ENCODE measurements at places on chromosomes 6 and 20.

GRCh38 chr6:100116411-100117194, 122.6 kb upstream of the MCHR2 start:
- DNase-seq: no peak

DNA sequence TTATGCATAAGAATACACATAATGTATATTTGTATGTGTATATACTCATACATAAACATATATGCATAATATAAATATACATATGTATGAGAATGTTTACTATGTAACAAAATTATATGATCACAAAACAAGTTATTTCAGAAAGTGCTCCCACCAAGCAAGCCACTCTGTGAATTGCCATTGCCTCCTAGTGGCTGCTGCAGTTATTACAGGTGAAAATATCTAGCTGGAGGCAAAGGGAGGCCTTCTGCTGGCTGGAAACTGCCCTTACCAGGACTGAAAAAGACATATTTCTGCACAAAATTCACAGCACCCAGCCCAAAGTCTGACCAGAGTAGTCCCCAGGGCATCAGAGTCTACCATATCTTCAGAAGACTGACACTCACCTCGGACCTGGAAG, 14.4 kb upstream of the ADAM33 start:
- DNase-seq: no peak

DNA sequence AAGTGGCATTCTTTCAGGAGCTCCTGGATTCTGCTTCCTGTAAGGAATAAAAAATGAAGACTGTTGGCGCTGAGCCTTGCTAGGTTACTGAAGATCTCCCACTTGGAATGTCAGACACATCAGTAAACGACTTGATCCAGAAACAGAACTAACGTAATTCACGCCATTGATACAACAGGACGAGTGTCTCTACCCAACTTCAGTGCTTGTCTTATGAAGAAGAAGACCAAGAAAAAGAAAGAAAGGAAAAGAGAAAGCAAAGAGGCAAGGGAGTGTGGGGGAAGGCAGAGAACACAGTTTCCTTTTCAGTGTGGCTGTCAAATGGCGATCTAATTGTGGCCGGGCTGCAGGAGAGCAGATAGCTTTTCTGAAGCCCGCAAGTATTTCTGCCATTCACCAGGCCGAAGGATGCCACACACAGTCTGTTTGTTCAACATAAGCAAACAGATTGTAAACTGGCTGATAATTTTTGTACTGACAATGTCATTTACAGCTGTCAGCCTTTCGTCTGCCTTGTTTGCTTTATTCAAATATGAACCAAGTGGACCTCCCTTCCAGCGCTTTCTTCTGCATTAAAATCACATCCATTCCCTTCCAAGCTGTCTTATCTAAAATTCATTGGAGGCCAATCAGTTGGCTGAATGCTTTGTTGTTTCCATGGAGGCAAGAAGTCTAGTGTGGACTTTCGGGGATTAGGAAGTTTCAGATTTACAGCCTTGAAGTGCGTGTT, 180.6 kb downstream of the FOXA2 start:
- no peak for DNase-seq

GRCh38 chr6:138765896-138766655, 7.5 kb upstream of the CCDC28A start:
- no peak for DNase-seq

- no peak for DNase-seq
These were observed 178.6 kb downstream of the CDH26 start for GRCh38 chr20:60136645-60137401.

DNA sequence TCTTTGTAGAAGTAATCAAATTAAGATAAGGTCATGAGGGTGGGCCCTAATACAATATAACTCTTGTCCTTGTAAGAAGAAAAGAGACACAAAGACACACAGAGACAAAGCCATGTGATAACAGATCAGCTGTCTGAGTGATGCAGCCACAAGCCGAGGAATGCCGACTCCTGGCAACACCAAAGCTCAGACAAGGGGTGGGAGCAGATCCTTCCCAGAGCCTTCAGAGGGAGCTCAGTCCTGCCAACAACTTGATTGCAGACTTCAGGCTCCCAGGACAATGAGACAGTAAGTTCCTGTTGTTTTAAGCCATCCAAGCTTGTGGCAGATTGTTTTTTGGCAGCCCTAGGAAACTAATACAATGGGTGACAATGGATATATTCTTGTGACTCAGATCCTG, 325.0 kb upstream of the AGPAT4 start:
- DNase-seq: no peak

- DNase-seq: no peak
These were observed 268.4 kb downstream of the ADGRG6 start for GRCh38 chr6:142570221-142570671.

DNA sequence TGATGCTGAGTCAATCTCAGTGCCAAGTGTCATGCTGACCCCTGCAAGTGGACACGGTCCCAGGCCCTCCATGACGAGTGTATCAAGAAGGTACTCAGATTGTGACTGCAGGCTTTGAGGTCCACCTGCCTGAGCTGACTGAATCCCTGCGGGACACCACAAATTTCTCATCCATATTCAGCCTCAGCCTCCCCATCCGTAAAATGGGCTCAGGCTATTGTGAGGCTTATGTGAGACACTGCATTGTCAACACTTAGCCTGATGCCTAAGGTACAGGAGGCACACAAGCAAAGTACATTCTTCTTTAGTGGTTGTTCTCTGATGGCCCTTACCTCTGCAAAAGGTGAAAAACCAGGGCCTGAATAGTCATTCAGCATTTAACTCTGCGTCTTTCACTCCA, 70.4 kb upstream of the NFATC2 start:
- no peak for DNase-seq

DNA sequence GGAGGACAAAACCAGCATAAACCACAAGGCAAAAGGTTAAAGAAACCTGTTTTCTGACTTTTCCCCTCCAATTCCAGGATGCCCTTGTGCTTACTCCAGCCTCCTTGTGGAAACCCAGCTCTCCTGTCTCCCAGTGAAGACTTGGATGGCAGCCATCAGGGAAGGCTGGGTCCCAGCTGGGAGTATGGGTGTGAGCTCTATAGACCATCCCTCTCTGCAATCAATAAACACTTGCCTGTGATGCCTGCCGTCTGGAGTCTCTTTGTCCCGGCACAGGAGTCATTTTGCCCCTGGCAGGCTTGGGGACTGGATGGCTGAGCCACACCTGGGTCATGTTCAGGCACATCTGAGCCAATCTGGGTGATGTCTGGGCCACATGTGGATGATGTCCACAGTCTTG, 26.6 kb downstream of the BPIFB1 start:
- no peak for DNase-seq

- no peak for DNase-seq
These were observed 17.1 kb downstream of the MYLIP start for GRCh38 chr6:16146028-16146427.

DNA sequence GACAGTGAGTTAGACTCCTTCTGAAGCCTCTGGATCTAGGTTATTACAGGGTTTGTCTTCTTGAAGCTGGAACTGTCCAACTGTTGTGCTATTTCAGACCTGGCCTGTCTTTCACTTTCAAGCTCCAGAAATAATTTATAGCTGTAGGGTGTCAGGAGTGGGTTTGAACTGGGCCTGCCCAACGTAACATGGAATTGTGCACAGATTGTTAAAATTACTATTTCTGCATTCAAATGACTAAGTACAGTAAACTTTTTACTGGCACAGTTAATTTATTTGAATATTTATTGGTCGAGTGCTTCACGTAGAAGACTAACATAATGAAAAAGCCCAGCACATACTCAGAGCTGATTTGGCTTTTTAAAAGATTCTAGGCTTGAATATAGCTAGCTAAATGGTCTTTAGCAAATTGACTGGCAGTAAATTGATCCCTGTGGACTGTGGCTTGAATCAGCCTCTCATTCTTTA, 74.3 kb downstream of the ARID1B start:
- no peak for DNase-seq

GRCh38 chr6:108841377-108841855, 6.8 kb upstream of the ARMC2 start:
- no peak for DNase-seq

DNA sequence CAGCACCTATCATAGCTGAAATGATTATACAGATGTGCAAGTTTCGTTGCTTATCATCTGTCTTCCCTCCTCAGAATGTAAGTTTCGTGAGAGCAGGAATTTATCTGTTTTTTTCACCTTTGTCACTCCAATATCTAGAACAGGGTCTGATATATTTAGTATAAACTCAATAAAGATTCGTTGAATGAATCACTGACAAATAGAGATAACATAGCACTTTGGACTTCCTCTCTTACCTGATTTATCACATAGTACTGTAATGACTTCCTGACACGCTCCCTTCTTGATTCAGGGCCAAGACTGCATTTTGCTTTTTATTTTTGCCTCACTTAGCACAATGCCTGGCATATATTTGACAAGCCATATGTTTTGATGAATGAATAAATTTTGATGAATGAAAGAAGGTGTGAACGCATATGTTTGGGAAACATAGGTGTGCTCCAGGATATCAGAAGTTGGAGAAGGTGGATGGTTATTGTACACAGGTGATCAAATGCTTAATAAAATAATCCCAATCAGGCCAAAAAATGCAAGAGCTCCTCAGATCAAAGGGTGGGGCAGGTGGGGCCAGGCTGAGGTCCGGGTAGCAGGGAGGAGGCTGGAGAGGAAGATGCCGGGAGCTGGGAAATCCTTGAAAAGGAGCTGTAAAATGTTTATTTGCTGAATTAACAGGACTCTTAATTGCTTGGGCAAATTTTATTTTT, 33.0 kb downstream of the PIM1 start:
- DNase-seq: no peak

DNA sequence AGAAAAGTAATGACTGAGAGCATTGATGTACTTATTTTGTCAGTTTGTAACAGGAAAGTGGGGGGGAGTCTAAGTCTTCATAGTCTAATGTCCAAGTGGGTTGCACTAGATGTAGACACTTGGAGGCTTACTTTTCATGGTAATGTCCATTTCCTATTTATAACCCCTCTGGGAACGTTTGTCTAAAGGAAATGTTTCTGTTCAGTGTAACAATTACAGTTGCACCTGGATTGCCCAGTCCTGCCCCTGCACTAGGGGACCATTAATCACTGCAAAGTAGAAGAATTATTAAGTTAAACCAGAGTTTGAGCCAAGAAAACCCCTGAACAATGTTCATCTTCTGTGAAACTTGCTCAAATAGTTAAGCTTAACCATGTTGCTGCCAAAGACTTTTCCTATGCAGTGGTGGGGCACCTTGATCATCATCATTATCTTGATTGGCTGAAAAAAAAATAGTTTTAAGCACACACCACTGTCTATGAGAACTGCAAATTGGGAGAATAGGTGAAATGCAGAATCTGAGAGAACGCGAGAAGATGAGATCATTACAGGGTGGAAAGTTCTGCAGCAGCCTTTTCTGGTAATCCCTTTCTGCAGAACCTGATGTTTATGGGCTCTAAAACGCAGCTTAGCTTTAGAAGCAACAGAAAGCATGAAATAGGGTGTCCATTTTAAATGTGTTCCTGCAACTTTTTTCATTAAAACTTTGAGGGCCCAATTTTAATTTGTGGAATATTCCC, 106.0 kb downstream of the ZNF217 start:
- no peak for DNase-seq

DNA sequence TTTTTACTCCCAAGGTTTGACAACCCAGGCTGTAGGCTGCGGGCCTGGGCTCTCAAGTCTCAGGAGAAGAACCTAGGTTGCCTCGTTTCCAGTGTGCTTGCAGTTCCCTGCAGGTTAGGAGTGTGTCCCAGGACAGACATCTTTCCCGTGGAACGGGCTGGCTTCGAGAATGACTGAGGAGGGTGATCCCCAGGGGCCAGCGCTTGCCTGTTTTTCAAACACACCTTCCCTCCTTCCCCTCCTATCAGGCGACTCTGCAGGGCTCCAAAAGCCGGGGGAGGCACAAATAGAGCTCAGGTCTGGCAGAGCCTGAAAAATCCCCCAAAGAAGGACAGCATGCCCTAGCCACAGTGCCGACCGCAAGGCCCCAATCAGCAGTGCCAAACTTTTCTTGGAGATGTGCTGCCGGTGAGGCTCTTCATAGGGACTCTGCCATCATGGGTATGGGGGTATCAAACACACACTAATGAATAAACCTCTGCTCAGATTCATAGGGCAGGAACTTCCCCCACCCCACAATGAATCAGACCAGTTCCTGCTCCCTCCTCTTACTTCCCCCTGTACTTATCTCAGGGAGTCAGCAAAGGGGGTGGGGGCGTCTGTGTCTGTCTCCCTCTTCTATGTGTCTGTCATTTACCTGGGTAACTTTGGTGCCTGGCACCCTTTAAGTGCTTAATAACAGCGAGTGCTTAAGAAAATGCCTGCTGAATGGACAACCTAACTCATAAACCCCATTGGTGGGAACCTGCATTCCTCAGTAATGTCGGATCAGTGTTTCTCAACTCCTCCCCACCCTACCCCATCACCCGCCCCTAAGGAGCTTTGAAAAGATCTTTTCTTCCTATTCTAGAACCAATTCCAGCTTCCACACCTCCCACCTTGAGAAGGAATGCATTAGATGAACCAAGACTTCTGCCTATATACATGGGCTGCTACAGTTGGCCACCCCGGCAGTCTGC, 1.6 kb downstream of the KCNG1 start:
- DNase-seq: no peak

GRCh38 chr6:7604003-7604402, 14.0 kb downstream of the SNRNP48 start:
- DNase-seq: no peak

- no peak for DNase-seq
These were observed 644 bp downstream of the KIZ start for GRCh38 chr20:21126581-21126870.

GRCh38 chr6:27472617-27473400, at the start of gene ZNF184:
Gene ZNF184 (minus strand): TSS chr6:27473105. CDS start chr6:27472294, 811 bp downstream.
- DNase-seq: peak; percentile 91

Measured in T-helper 2 cell treated with Interferon-gamma antibody and Interleukin-4, amounts not matched to agents 5 μg/mL and 100 μg/mL, for 36 hours (primary cell).